IMR-90 (cell line): ENCODE measurements at places on chromosomes 4 and X. TPM values are rescaled to one million over a fixed set of nuclear protein-coding genes. Genes with fewer than 3 reads are reported as not detected.

DNA sequence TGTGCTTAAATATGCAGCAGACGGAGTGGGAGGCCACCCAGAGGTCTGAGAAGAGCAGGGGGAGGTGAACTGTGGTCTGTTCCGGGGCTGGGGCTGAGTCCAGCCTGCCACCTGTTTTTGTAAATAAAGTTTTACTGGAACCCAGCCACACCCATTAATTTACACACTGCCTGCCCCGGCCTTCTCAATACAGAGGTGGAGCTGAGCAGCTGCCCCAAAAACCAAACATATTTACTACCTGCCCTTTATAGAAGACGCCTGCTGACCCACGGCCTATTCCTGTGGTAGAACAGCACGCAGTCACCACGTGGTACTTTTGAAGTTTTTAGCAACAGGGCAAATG is 45.9 kb downstream of the FGFRL1 start:
- peaks cover 63% of the 10 kb centered on the region for H3K27me3 ChIP-seq
- peaks cover 3% of the 10 kb centered on the region; the same call in 1 of the 2 replicates for H3K4me1 ChIP-seq
- no peaks in the 10 kb centered on the region for H3K36me3 ChIP-seq
- H3K27ac ChIP-seq = no peak overlapping the region

DNA sequence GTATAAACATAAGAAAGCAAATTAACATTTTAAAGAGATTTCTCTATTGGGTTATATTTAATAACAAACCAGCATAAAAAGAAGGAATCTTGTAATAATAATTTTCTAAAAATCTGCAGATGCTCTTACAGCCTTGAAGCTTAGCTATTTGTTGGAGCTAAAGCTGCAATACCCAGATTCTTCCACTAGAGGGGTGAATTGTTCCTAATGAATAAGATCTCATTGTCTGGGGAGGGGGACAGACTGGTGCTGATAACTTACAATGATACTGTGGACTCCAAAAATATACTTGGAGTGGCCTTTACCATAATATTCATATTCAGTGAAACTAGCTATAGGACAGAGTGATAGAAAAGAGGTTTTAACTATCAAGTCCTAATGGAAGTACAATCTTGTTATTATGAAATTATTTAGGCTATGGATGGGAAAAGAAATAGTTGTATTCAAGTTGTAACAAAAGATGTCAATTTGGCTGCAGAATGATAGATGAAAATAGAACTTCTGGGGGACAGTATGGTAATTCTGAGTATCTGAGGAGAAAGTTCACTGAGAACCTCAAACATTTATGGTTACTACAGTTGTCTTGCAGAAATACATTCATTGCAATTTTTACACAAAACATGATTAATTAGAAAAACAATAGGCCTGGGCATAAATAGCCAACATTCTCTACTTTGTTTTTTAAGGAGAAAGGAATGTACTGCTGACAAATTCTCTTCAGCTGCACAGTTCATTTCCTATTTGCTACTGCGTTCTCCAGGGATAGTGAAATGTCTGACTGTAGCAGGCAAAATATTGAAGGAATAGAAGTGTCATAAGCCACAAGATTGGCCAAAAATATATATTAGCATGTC is 443.3 kb downstream of the GBA3 start:
- peak; percentile 41 for DNase-seq
- no peak overlapping the region for H3K27ac ChIP-seq
- H3K27me3 ChIP-seq = no peaks in the 10 kb centered on the region
- H3K4me1 ChIP-seq = no peaks in the 10 kb centered on the region
- H3K4me3 ChIP-seq = no peak overlapping the region
- no peaks in the 10 kb centered on the region for H3K36me3 ChIP-seq

DNA sequence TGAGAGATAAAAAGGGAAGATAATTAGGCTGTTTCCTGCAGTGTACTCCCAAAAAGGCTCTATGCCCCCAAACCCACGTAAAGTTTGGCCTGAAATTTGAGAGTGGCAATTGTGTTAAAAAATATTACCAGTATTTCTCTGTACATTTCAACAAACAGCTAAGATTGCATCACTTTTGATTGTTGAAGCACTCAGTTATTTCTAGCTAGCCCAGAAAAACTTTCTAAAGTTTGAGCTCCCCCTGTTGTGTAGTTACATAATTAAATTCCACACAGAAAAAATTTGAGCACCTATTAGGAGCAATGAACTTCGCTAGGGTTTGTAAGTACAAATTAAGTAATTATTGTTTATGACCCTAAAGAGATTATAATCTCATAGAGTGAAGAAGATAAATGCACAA is 109.4 kb downstream of the DLG3 start:
- peak; percentile 28 for DNase-seq
- no peaks in the 10 kb centered on the region for H3K36me3 ChIP-seq
- no peaks in the 10 kb centered on the region for H3K4me1 ChIP-seq

DNA sequence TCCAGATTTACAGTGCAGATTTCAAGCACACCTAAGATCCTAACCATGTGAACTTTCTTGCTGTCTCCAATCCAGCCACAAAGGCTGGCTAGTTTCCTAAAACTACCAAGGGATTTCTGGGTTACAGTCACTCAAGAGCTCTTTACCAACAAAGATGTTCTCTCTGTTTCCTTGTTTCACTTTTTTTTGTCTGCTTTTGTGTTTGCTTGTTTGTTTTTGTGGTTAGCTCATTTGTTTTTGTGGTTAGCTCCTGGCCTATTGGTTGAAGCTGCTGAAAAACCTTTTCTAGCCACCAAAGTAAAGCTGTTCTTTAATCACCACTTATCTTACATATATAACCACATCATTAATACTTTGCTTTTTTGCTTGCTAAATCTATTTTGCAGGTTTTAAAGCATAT is 642.5 kb upstream of the GALNTL6 start:
- H3K27ac ChIP-seq = no peak overlapping the region
- no peak overlapping the region for H3K4me3 ChIP-seq
- H3K27me3 ChIP-seq = no peaks in the 10 kb centered on the region
- no peak for DNase-seq
- no peaks in the 10 kb centered on the region for H3K36me3 ChIP-seq

DNA sequence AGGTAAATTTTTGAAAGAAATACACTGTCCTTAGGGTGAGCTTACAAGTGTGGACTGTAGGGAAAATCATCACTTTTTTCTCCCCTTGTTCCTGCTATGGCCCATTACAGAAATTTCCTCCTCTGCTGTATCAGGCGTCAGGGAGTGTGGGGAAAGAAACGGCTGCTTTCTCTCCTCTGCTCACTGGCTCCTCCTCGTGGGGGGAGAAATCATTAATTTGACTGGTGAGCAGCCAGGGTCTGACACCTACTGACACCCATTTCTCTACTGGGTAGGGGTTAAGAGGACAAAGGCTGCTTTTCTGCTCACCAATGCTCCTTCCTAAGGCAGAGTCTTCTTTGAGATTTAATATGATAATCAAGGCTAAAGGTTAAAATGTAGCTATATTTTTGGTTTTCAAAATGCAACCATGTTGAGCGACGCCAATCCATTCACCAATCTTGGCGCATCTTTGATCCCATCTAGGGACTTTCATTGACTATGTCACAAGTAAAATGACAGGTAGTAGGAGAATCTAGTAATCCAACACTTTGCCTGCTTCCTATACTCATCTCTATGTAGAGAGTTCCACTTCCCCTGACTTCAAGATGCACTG is 25.1 kb downstream of the SETD7 start:
- H3K27ac ChIP-seq = no peak overlapping the region
- peaks cover 4% of the 10 kb centered on the region for H3K4me1 ChIP-seq
- no peak overlapping the region for H3K4me3 ChIP-seq
- H3K27me3 ChIP-seq = no peaks in the 10 kb centered on the region
- no peak for DNase-seq

- no peaks in the 10 kb centered on the region for H3K27me3 ChIP-seq
- H3K27ac ChIP-seq = no peak overlapping the region
- H3K4me1 ChIP-seq = no peaks in the 10 kb centered on the region
- no peak for DNase-seq
- no peaks in the 10 kb centered on the region for H3K36me3 ChIP-seq
These were observed 150.2 kb downstream of the C4orf33 start for GRCh38 chr4:129246145-129246544.

DNA sequence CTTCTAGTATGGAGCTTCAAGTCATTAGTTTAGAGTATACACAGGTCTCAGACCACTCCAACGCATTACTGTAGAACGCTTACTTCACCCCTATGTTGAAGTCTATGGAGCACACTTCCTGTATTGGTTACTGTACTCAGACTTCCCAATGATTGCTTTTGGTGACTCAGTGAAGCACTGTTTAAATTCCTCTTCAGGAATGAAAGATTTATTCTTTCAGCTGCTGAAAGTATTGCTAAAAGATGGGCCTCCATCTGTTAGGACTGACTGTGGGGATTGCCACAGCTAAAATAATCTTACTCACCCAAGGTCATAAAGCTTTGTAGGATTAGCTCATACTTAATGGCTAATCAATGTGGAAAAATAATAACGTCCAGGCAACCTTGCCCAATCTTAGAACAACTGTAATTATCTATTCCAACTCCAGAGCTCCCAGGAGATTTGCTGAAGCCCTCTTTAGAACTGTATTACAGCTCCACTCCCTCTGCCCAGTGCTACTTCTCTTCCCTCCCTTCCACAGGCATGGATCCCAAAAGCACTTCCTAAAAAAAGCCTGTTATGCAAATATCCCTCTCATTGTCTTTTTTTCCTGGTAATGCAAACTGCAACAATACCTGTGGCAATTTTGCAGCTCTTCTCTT is 281.9 kb upstream of the HS3ST1 start:
- H3K27ac ChIP-seq = peak overlapping the region; percentile 4; the same call in 1 of the 2 replicates
- no peaks in the 10 kb centered on the region for H3K4me1 ChIP-seq

- DNase-seq = peak; percentile 80
- H3K4me1 ChIP-seq = peaks cover 2% of the 10 kb centered on the region; the same call in 1 of the 2 replicates
- no peak overlapping the region for H3K27ac ChIP-seq
- H3K27me3 ChIP-seq = no peaks in the 10 kb centered on the region
- H3K4me3 ChIP-seq = no peak overlapping the region
These were observed 30.9 kb downstream of the RNF150 start for GRCh38 chr4:141102367-141102766.

DNA sequence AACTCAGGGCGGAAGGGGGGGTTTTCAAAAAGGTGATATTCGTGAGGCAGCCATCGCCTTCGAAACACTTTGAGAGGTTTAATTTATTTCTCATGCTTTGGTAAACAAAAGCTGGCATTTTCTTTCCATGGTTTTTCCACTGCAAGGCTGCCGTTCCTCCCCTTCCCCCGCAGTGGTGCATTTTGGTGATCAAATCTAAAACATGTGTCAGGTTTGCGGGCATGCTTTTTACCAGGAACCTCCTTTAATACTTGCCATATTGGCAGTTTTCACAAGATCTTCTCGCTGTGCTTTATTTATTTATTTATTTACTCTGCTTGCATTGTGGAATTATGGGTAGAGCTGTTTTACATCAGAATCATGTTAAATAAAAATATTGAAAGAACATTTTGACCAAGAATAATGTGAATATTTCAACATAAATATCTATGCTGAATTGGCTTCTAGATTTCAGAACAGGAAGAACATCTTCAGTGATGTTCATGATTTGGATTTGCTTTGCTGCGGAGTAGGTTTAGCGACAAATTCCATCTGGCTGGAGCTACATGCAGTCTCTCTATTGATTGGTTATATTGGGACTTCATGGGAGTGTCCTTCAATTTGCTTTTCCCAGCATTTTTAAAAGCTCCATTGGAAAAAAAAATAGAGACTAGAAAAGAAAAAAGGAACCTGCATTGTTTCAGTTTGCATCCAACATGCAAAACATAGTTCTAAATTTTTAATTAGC is 54.4 kb downstream of the STOX2 start:
- DNase-seq = no peak
- peaks cover 3% of the 10 kb centered on the region; the same call in 1 of the 2 replicates for H3K4me1 ChIP-seq
- peak overlapping the region; percentile 24; the same call in 1 of the 2 replicates for H3K4me3 ChIP-seq
- H3K27ac ChIP-seq = no peak overlapping the region

DNA sequence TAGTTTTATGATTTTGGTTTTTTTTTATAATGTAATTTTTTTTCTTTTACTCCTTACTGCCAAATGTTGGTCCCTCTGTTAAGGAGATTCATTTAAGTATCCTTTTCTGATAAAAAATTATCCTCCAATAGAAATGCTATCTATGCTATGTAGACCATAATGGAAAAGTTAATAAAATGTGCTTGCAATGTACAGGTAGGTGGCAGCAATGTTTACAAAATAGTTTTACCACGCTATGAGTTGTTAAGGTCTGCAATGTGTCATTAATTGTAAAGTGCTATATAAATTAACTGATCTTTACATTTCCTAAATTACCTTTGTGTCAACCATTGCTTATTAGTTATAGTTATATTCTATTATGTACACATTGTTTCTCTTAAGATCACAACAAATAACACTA is 3.8 kb upstream of the CENPC start:
- H3K27me3 ChIP-seq = no peaks in the 10 kb centered on the region
- no peak overlapping the region for H3K4me3 ChIP-seq
- H3K27ac ChIP-seq = no peak overlapping the region
- no peaks in the 10 kb centered on the region for H3K4me1 ChIP-seq
- H3K36me3 ChIP-seq = no peaks in the 10 kb centered on the region

Gene SSX1
- total RNA-seq = not detected in 2 replicates

Gene CFAP299
- total RNA-seq = 1.1 and 1.9 TPM in 2 replicates

Gene STATH
- not detected in 2 replicates for total RNA-seq

Gene PHEX
- 0.18 and 0.28 TPM in 2 replicates for total RNA-seq

Gene SUPT20HL2
- total RNA-seq = not detected in 2 replicates

Gene SLC10A6
- total RNA-seq = not detected in 2 replicates

Gene ABCD1
- total RNA-seq = 4.3 and 4.7 TPM in 2 replicates

Gene POLN
- total RNA-seq = 0.72 and 1.1 TPM in 2 replicates

Gene SLC6A8
- total RNA-seq = 6.7 and 7.2 TPM in 2 replicates
